Activated CD8-positive, alpha-beta memory T cell treated with anti-CD3 and anti-CD28 coated beads for 24 hours (primary cell): ENCODE measurements at places on chromosomes 7 and 10.

DNA sequence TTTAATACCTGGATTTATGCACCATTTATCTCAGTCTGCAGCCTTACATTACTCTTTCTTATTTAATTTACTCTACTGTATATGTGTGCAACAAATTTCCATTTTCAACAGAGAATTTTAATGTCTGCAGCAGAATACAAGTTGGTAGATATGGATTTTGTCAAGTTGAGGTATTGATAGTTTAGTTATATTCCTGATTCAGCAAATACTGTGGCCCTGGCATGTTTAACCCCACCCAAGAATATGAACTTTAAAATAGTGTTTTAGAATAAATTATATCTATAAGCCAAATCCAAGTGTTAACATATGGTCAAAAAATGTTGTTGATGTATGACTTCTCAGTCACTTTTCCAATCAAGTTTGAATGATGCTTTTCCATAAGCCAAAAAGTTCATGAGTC, 378.4 kb upstream of the NRG3 start:
- DNase-seq: no peak

DNA sequence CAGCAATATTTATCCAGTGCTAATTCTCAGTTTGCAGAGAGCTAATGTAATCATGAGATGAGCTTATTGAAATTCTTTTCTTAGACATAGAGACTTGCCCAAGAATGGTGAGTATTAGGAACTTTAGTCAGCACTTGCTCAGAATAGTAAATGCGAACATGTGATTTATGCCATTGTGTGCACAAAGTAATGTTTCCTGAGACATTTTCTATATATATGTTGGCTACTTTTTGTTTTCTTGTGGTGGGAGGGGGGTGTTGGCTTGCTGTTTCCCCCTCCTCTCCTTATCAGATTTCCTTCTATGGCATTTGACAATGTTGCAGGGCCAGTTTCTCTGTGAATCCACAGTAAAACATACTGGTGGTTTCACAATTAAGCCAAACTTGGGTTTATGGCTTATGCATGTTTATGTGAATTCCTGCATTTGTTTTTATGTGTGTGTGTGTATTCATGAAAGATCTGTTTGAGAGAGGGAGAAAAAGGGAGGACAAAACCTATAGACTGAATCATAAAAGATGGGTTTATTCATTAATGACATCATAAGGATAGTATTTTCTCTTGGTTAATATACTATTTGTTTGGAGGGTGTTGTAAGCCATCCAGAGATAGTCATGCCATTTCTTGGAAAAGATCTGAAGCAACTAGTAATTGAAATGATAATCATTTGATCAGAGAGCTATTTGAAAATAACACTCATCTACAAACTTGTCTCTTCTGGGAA, 36.3 kb downstream of the ARID5B start:
- DNase-seq: no peak

- DNase-seq: no peak
These were observed 101.6 kb downstream of the OTUD1 start for GRCh38 chr10:23540401-23541030.

DNA sequence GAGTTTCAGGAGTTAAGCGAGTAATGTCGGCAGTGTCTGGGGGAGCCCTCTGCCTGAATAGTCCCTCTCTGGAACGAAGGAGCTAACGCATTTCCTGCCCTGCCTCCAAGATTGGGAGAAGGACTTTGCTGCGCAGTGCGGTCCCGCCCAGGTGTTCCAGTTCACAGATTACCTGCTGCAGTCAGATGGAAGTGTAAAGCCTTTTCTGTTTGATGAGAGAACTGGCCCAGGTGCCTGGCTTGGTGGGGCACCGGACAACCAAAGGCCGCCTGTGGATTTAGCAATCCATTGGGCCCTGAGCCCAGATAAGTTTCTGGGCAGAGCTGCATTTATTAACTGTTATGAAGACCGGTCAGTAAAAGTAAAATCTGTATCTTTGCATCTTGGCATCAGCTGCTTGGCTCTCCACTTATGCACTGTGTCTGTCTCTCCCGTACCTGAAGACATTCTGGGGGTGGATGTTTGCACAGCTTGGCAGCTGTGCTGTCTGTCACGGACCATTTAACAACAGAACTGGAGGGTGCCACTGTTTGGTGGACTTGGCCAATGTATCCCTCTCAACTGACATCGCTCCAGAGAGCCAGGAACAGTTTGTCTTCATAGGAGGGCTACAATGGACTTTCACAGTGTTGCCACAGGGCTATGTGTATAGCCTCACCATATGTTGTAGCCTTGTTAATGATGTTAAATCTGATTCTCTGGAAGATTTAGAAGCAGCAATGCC, 654.7 kb upstream of the ZWINT start:
- DNase-seq: no peak

GRCh38 chr10:74238031-74238431, 87.0 kb downstream of the ADK start:
- DNase-seq: no peak
